ENCODE measurements at places on chromosomes 5 and 9.
A peak's percentile ranks its signal among the peaks of the same experiment; 100 is the strongest.

GRCh38 chr5:68193481-68194036 lies 22.0 kb upstream of the PIK3R1 start:
- no peak for DNase-seq

DNA sequence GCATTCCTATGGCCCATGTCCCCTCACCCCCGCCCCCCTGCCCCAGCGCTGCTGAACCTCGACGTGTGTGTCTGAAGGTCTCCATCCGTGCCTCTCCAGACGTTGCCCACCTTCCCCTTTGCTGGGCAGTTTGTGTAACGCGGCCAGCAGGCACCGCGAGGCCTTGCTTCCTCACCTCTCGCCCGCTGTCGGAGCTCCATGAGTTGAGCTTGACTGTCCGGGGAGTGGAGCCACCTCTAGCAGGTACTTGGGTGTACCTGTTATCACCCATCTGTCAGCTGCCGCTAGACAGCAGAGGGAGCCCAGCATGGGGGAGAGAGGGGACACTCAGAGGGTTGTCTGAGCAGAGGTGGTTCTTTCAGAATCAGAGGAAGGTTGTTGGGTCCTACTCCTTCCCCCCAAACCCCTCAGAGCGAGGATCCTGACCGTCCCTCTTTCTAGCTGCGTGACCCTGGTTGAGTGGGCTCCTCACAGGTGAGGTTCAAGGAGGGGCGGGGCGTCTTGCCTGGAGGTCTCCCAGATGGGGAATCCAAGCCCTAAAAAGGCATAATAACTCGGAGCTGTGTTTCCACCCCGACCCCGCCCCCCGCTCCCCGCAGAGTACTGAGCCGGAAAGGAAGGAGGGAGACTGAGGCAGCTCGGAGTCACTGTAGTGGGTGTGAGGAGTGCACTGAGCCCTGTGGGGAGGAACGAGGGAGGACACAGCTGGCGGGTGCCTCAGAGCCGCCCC lies 184.7 kb downstream of the C9orf50 start:
- DNase-seq: no peak

DNA sequence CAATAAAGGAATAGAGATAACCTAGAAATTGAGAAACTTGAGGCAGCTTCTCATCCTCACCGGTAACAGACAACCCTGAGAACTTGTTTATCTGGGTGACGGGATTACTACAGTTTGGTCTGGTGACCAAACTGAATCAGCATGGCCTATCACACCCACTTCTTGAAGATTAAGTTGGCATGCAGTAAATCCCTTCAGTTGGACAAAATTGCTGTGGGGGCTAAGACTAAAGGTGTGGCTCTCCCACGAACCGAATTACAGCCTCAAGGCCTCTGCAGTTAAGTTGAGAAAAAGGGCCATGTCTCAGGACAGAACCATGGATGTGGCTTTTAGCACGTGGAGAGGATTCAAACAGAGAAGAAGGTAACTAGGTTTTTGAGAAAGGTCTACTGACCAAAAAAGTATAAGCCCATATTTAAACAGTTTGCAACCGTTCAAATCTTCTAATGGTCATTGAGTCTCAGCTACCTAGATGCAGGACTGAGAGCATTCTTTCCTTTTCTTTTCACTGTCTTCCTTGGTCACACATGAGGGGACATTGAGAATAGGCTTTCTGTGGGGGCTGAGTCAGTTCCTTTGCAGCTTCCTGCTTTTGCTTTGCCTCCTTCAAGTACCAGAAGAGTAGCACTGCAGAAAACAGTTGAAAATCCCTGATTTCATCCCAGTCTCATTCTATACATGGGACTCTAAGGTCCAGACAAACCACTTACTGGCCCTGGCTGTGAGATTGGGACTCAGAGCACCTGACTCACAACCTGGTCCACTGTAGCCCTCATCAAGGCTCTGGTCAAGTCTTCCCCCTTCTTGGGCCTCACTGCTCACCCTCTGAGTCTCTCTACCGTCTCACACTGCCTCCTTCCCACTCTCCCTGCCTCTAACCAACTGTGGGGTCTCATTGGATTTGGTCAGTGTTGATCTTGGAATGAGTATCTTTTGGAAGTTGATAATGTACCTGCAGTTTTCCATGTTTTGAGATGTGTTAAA lies 30.9 kb downstream of the PDE6A start:
- no peak for DNase-seq

DNA sequence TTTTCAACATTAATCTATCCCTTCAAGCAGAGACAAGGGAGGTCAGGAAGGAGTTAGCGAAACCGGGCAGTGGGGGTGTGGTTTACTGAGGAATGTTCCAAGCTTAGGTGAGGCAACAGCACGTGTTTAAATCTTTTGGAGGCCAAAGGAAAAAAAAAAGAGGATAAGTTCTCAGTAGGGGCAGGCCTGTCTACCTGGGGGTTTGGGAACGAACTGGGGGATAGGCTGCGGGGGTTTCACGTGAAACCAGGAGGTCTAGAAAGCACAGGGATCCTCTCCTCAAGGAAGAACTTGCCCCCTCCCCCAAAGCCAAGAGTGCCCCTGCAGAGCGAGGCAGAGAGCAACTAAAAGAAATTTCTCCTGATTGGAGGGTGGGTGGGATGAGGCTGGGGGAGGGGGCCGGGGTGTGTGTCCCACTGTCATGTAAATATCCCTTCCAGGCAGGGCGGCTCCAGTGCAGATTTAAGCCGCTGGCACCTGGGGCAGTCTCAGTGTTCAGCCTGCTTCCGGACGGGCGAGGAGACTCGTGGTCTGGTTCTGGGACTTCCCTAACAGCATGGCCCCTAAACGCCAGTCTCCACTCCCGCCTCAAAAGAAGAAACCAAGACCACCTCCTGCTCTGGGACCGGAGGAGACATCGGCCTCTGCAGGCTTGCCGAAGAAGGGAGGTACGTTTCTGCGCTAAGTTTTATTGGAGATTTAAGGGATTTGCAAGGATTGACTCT lies 5.5 kb upstream of the SET start:
- peak; percentile 58 for DNase-seq

GRCh38 chr5:158814521-158814920 lies 285.2 kb downstream of the EBF1 start:
- DNase-seq: no peak

- no peak for DNase-seq
Observed at GRCh38 chr5:6480133-6481051, 31.7 kb downstream of the UBE2QL1 start.

- no peak for DNase-seq
Observed at GRCh38 chr5:65055938-65056337, 287.2 kb downstream of the CWC27 start.

DNA sequence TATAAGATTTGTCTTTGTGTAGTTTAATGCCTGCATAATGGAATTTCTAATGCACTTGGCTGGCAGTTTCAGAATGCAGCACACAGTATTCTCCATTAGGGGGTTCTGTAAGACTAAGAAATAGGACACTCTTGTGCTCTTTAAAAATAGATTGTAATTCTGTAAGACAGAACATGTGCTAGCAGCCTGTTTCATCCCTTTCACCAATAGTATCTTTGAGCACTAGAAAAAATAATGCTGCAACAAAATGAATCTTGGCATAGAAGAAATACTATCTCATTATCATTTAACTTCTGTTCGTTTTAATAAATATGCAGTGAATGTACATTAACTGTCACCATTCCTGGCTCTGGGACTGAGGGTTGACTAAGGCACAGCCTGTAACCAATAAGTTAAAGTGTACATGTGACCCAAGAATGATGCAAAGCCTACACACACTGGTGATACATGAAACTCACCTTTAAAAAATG lies 23.8 kb upstream of the ZNF622 start:
- DNase-seq: no peak

DNA sequence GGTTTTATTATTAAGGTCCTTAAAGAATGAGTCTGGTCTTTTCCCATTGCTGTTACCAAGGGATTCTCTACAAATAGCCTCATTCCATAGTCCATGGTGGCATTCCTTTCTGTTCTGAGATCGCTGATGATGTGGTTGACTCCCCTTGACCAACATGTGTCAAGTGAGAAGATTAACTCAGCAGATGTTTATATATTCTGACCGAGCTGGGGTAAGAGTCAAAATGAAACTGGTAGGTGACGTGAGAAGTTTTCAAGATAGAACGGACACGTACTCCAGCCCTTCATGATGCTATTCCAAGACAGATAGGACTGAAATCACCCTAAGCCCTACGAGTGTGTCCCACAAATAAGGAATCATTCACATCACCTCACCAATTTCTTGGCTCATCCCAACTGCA lies 155.5 kb upstream of the WWC1 start:
- DNase-seq: no peak

DNA sequence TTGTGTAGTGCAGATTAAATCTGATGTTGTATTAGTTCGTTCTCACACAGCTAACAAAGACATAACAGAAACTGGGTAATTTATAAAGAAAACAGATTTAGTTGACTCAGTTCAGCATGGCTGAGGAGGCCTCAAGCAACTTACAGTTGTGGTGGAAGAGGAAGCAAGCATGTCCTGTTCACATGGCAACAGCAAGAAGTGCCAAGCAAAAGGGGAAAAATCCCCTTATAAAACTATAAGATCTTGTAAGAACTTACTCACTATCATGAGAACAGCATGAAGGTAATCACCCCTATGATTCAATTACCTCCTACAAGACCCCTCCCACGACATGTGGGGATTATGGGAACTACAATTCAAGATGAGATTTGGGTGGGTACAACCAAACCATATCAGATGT lies 238.6 kb upstream of the PRR16 start:
- no peak for DNase-seq

DNA sequence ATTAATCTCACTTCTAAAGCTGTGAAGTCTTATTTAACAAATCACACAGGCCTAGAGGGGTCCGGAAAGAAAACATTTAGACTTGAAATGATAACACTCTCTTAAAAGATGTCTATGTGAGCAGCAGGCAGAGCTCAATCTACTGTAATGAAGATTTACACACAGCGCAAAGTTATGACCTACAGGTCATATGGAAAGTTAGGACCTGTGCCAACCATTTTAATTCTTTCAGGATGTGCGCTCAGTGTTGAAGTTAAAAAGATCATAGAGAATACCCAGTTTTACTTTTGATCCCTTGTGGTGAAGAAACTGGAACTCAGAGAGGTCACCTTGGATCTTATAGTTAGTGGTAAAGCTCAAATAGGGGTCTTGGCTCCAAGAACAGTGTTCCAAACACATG lies 3.1 kb upstream of the CREBRF start:
- no peak for DNase-seq

DNA sequence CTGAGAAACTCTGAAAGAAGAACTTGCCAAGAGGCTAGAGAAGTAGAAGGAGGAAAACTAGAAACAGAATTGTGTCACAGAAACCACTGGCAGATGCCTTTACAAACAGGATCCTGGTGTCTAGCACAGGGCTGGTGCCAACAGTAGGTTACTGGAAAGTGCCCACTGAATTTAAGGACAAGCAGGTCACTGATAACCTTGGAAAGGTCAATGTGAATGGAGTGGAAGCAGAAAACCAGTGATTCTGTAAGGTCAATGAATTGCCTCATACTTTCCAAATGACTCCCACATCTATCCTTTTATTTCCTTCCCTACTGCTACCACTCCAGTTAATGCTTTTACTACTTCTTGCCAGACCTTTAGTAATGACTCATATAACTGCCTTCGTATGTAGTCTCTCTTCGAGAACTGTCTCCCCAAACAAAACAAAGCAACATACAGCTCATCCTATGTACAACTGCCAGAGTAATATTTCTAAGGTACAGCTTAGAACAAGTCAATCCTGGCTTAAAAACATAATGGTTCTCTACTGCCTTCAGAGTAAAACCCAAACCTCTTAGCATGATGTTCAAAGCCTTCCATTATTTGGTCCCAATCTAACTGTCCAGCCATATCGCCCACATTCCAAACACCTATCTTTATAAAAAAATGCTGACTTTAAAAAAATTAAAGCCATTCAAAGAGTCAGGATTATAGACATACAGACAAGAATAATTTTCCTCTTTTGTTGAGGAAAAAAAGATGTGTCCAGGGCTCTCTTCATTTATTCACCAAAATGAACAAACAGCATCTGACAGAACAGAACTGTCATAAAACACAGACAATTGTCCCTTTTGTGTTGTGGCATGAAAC lies 52.5 kb downstream of the NR3C1 start:
- no peak for DNase-seq

- DNase-seq: no peak
Observed at GRCh38 chr5:142600611-142601358, 85.1 kb downstream of the FGF1 start.

- no peak for DNase-seq
Observed at GRCh38 chr5:136907371-136907770, 542.0 kb upstream of the TRPC7 start.

- DNase-seq: no peak
Observed at GRCh38 chr5:158992037-158992740, 107.5 kb downstream of the EBF1 start.

DNA sequence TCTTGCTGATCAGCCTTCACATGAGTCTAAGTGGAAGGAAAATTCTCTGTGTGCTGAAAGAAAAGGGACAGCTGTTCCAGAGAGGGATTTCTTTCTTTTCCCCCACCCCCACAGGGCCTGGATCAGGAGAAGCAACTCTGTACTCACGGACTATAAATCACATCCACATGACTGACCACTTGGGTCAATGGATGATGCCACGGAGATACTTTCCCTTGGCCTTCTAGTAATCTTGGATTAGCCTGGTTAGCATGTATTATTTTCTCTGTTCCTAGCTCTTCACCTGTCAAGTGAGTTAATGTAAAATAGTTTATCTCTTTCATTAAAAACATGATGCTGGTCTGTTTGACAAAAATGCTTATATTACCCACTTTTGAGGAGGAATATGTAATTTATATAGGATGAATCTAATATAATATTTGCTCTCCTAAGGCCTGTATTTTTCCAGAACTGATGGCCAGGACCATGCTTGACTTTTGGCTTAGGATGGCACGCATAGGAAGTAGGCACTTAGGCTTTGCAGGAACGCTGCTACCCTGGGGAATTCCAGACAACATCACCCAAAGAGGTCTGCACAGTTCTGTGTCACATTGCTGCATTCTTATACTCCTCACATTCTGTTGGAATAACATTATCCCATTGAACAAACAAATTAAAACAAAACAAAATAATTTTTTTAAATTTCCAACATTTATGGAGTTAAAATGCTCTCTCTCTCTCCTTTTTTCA lies 892.1 kb downstream of the TLE1 start:
- no peak for DNase-seq

DNA sequence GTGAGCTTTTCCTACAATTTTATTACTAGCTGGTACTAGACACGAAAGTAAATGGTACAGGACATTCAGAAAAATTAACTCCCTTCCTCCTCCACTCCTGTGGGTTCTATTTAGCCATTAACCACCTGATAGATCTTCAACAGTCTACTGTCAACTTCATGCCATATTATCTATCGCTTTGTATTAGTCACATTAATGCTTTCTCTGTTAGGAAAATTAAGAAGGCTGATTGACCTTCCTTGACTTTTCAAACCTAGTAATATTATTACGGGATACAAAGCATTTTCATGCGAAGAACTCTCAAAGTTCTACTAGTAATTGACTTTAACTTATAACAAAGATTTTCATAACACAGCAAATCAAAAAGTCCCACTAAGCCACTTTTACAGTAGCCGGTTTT lies 1.2 kb downstream of the TEX10 start:
- no peak for DNase-seq

GRCh38 chr5:75534734-75535133 lies 23.0 kb downstream of the POLK start:
- no peak for DNase-seq

- no peak for DNase-seq
Observed at GRCh38 chr9:91421128-91421765, 2.4 kb downstream of the NFIL3 start.
